Stimulated activated CD4-positive, alpha-beta T cell treated with anti-CD3 and anti-CD28 coated beads, Interleukin-2, amount 100 ng/mL, for 24 hours (primary cell): ENCODE measurements at places on chromosomes 12 and 14.
A peak's percentile ranks its signal among the peaks of the same experiment; 100 is the strongest.

- no peak for DNase-seq
Measured at GRCh38 chr12:113118142-113118541, 17.4 kb downstream of the RASAL1 start.

- DNase-seq, result no peak
Measured at GRCh38 chr14:100212476-100213333, 26.2 kb upstream of the YY1 start.

DNA sequence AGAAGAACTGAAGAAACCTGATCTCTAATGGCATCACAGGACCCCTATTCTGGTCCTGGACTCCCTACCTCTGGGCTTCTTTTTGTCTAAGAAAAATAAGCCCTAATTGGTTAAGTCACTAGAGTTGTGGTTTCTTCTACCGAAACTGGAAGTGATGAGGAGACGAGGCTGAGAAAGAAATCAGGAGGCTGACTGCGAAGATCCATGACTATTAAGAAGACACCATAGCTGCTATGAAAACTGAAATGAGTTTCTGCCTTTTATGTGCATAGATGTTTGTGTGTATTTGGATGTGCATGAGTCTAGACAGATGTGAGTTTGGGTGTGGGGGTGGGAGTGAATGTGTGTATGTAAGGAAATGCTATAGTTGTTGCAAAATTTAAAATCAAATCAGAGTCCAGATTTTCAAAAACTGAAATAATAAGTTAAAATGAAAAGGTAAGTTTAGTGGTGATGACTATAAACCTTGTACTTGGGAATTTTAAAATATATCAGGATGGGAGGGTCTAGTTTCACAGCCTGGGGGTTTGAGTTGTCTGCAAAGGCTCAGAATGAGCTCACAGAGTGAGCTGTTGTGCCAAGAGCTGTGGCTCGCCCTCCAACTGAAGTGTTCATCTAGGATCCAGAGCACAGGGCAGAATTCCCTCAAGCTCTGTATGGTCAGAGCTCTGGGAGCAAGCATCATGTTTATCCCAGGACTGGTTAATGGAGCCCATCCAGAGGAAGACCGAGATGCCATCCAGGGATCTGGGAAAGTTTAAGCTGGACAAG is 94.9 kb downstream of the VCPKMT start:
- no peak for DNase-seq

GRCh38 chr14:59939828-59940227 is 19.9 kb downstream of the LRRC9 start:
- DNase-seq, result no peak

GRCh38 chr14:58607952-58608317 is 29.8 kb upstream of the DACT1 start:
- DNase-seq, result no peak

GRCh38 chr12:52833922-52834726 is at the start of gene KRT79:
Gene KRT79 (minus strand): TSS chr12:52834311. CDS start chr12:52834260, 51 bp downstream.
- no peak for DNase-seq

DNA sequence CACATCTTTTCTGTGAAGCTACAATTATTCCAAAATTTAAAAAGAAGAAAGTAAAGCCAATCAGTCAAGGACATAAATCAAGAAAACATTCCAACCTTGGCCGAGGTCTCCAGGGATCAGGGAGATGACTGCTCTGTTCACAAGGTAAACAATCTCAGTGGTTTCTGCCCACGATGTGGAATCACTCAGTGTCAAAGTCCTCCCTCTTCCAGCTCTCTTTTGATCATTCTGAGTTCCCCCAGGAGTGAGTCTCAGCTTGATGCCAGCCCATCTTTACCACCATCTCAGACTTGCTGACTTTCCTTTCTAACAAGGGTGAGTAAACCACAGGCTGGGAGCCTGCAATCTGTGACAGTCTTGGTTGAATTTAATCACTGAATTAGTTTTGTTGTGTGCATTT is 4.8 kb upstream of the SERPINA9 start:
- DNase-seq, result no peak

GRCh38 chr14:65077318-65077717 is 25.0 kb downstream of the MAX start:
- no peak for DNase-seq

GRCh38 chr14:74934041-74934440 is 11.0 kb upstream of the RPS6KL1 start:
- no peak for DNase-seq

GRCh38 chr12:114408471-114408885 is 2.5 kb upstream of the TBX5 start:
- DNase-seq, result no peak

- no peak for DNase-seq
Measured at GRCh38 chr14:103593577-103593976, 30.8 kb downstream of the COA8 start.

- no peak for DNase-seq
Measured at GRCh38 chr12:85829391-85829790, 6.8 kb downstream of the RASSF9 start.

GRCh38 chr12:65334521-65334920 is 56.0 kb downstream of the MSRB3 start:
- no peak for DNase-seq

DNA sequence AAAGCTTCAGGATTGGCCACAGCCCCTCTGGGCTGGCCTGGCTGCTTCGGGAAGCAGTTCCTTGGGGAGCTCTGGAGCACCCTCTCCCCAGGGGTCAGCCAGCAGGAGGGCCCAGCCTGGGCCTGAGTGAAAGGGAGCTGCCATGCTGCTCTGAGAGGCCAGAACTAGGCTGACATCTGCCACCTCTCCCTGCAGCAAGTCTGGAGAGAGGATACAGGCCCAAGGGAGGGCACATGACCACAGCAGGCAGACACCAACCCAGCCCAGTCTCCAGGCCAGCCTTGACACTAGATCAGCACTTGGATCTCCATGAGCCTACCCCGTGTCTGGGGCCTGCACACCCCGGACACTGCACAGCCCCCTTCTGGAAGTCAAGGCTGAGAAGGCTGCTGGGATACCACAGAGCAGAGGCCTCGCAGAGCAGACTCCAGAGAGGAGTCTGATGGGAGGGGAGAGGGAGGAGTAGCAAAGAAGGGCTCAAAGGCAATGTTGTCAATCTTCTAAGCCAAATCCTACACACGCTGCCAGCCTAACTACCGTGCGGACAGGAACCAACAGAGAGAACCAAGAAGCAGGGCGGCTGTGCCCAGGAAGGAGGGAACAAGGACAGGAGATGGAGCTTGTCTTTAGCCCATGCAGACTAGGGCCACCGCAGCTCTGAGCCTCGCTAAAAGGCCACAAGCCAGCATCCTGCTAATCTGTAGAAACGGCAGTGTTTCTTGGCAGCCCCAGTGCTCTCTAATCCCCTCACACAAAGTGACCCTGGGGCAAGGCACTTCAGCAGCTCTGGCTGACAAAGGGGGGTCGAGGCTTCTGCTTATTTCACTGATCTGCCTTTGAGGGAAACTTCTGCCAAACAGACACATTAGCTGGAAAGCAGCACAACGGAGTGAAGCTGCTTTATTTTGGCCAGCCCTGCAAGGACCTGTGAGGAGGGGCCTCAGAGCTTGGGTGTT is 12.9 kb downstream of the COL2A1 start:
- no peak for DNase-seq

DNA sequence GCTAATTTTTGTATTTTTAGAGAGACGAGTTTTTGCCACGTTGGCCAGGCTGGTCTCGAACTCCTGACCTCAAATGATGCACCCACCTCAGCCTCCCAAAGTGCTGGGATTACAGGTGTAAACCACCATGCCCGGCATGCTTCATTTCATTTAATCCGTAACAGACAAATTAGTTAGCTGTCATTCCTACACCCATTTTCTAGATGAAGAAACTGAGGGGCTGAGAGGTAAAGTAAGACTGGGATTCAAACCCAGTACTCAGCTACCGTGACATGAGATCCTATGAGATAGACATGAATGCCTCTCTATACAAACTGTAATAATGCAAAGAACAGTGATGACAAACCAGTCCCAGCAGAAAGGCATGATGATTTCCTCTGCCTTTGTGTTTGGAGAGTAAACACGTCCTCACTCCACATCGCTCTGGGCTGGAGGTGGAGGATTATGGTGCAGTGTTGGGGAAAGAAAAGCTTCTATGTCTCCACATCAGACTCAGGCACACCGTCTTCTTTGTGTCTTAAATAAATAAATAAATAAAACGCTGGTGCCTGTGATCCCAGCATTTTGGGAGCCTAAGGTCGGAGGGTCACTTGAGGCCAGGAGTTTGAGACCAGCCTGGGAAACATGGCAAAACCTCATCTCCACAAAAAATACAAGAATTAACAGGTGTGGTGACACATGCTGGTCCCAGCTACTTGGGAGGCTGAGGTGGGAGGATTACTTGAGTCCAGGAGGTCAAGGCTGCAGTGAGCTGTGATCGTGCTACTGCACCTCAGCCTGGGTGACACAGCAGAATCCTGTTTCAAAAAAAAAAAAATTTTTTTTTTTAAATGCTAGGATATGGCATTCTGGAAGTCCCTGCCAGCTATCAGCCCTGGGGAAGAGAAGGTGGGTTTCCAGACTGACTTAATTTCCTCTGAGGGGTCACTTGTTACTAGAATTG is 10.5 kb downstream of the VSX2 start:
- DNase-seq, result no peak

GRCh38 chr12:101794574-101794973 is 36.2 kb downstream of the GNPTAB start:
- no peak for DNase-seq

GRCh38 chr14:95759941-95760340 is 46.0 kb upstream of the TCL1A start:
- no peak for DNase-seq

DNA sequence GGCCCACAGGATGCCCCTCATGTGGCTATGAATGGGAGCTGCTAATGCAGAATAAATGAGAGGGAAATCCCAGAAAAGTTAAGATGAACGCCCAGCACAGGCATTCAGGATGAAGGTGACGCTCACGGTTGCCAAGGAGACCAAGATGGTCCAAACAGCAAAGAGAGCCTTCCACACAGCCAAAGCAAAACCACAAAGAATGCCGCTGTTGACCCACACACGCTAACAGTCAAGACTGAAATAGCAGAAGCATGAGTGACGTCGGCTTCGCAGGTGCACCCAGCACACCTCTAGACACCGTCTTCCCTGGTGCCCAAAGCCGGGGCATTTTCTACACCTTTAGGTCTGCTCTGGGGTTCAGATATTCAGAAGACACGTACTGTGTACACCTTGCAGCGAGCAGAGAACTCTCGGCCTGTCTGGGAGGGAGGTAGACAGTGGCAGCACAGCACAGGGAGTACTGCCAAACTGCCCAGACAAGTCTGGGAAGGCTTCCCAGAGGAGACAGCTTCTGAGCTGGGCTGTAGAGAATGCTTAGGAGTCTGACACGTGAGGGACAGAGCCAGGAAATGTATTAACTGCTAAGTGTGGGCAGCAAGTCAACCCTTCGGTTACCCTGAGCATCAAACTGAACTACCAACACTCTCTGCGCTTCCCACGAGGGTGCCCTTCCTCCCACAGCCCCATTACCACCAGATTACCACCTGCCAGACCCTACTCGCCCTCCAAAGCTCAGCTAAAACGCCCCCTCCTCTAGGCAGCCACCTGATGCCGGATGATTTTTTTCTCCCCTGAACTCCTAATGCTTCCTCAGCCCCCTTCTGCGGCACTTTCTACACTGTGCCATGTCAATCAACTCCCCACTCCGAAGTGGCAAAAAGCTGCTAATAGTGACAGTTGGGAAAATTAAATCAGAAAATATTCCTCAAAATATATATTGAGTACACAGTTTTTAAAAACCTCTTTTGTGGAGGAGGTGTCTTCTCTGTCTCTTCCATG is 50.1 kb downstream of the CCDC88C start:
- peak; percentile 58 for DNase-seq

DNA sequence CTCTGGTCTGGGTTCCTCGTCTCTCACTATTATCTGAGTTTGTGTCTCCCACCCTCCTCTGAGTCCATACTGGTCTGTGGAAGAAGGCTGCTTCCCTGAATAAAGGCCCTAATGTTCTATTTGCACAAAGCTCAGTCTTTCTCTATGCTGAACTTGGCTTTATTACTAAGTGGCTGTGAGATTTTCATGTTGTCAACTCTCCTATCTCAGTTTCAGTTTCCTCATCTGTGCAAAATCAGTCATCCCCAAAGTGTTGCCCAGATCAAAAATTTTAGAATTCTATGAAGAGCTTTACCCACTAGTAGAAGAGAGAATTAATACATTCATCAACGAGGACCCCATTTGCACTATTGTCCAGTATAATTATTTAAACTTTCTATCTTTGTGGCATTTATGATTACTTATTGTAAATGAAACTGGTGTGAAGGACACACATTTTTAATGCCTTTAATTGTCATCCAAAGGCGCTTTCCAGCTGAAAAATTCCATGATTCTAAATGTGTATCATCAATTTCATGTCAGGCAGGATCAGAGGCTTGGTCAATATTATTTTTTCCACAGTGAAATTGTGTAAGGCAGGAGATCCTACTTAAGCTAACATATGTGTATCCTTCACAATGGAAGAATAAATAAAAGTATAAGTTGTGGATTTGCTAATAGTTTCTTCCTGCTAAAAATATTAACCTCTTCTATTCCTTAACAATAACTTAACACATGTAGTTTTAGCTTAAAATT is 79.1 kb upstream of the EEA1 start:
- DNase-seq, result no peak

- no peak for DNase-seq
Measured at GRCh38 chr12:82835217-82835616, 148.5 kb downstream of the TMTC2 start.

GRCh38 chr14:95452893-95453712 is 63.3 kb downstream of the SYNE3 start:
- no peak for DNase-seq

GRCh38 chr14:74510959-74511409 is 17.4 kb downstream of the ISCA2 start:
- DNase-seq, result no peak

DNA sequence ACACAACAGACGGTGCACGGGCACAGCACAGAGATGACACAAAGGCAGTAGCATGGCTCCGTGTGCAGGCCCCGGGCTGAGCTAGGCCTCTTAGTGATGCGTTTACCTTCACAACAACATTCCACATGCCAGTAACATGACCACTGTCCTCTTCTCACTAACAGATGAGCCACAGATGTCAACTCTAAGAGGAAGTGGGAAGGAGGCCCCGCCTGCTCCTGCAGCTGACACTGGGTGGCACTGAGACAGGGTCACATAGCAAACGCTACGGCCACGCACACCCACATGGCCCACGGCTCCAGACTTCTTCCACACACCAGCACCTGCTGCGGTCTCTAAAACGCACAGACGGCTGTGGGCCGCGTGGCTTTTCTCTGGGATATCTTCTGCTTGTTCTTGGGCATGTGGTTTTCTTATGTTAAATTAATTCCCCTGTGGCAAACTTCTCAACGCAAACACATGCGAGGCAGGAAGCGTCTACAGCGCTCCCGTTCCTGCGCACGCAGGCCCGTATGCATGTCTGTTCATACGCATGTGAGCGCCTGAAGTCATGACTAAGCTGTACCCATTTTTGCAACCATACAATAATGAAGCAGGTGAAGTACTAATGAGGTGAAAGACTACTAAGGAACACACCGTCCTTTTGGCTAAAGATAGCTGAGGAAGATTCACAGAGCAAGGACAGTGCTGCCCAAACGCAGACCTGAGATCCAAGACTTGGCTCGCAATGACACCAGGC is 26.8 kb downstream of the AMN start:
- peak; percentile 33 for DNase-seq

GRCh38 chr12:12909228-12909994 is 18.0 kb downstream of the GPRC5A start:
- no peak for DNase-seq

- peak; percentile 41 for DNase-seq
Measured at GRCh38 chr12:11576104-11576503, 73.4 kb upstream of the ETV6 start.
